GM23338 (cell line): ENCODE measurements at places on chromosomes 3 and 15. TPM values are rescaled to one million over a fixed set of nuclear protein-coding genes. Genes with fewer than 3 reads are reported as not detected.

DNA sequence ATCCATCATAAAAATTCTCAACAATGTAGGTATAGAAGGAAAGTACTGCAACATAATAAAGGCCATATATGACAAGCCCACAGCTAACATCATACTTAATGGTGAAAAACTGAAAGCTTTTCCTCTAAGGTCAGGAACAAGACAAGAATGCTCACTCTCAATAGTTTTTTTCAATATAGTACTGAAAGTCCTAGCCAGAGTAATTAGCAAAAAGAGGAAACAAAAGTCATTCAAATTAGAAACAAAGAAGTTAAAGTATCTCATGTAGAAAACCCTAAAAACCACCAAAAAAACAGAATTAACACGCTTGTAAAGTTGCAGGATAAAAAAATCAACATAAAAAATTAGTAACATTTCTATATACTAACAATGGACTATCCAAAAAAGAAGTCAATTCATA, 61.8 kb downstream of the MYH15 start:
- DNase-seq = no peak
- H3K4me1 ChIP-seq = no peaks in the 10 kb centered on the region

- H3K4me3 ChIP-seq = no peak overlapping the region
- no peaks in the 10 kb centered on the region for H3K36me3 ChIP-seq
- DNase-seq = no peak
- no peaks in the 10 kb centered on the region for H3K27me3 ChIP-seq
These were observed 38.2 kb upstream of the GOLGA8B start for GRCh38 chr15:34621675-34622074.

- H3K4me3 ChIP-seq = no peak overlapping the region
- no peaks in the 10 kb centered on the region for H3K36me3 ChIP-seq
- H3K27me3 ChIP-seq = no peaks in the 10 kb centered on the region
- H3K27ac ChIP-seq = no peak overlapping the region
- no peaks in the 10 kb centered on the region for H3K4me1 ChIP-seq
- DNase-seq = peak; percentile 16
These were observed 104.5 kb upstream of the BFSP2 start for GRCh38 chr3:133295199-133295901.

GRCh38 chr3:128935922-128936321, 56.5 kb downstream of the ACAD9 start:
- no peaks in the 10 kb centered on the region for H3K36me3 ChIP-seq
- no peak overlapping the region for H3K4me3 ChIP-seq
- DNase-seq = no peak
- no peaks in the 10 kb centered on the region for H3K4me1 ChIP-seq
- no peaks in the 10 kb centered on the region for H3K27me3 ChIP-seq

GRCh38 chr3:4151859-4152258, 151.3 kb upstream of the SETMAR start:
- no peak overlapping the region for H3K27ac ChIP-seq
- H3K36me3 ChIP-seq = no peaks in the 10 kb centered on the region
- no peak for DNase-seq
- H3K4me1 ChIP-seq = no peaks in the 10 kb centered on the region

DNA sequence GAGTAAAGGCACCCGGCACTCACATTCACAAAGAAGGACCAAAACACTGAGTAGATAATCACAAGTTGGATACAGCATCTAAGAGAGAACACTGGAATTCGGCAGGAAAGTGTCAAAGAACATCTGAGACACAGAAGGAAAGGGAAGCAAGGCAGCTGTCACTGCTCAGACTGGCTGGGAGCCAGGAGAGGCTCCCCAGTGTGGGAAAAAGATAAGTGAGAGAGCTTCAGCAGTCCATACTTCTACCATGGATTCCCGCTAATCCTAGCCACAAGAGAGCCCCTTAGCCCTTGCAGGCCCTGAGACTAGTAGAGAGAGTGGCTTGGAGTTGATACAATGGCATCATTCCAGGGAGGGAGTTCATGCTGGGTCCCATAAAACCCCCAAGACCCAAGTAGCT, 36.7 kb upstream of the CP start:
- 0 out of 2 replicates have a peak, but pooled peaks cover 5% of the 10 kb centered on the region for H3K36me3 ChIP-seq
- DNase-seq = no peak
- no peaks in the 10 kb centered on the region for H3K27me3 ChIP-seq
- no peak overlapping the region for H3K27ac ChIP-seq
- H3K4me3 ChIP-seq = no peak overlapping the region

DNA sequence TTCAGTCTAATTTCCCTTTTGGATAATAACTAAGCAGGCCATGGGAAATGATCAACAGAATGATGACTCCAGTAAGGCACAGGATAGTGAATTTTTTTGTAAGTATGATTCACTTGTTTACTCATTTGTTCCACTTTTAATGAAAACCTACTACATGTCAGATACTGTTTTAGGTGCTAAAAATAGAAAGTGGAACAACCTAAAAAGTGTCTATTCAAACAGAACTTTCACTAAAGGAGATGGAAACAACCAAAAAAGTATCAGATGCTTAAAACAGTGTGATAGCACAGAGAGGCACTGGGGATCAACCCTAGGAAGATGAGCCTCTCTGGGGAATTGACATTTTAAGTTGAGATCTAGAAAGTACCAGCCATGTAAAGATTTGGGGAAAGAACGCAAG, 11.1 kb downstream of the RYK start:
- H3K27ac ChIP-seq = no peak overlapping the region
- no peak for DNase-seq
- H3K36me3 ChIP-seq = no peaks in the 10 kb centered on the region
- H3K4me1 ChIP-seq = peaks cover 50% of the 10 kb centered on the region
- no peak overlapping the region for H3K4me3 ChIP-seq

DNA sequence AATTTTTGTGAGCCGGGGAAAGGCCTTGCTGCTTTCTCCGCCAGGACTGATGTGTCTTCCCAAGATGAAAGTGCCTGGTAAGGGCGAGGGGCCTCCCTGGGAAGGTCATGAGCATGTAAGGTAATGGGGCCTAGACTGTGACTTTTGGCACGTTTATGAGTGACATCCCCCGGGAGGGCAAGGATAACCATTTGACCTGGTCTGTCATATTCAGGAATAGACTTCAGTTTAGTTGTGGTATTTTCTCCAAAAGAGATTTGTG, 631 bp upstream of the CNBP start:
- peak overlapping the region; percentile 64 for H3K4me3 ChIP-seq
- no peaks in the 10 kb centered on the region; the same call in 1 of the 2 replicates for H3K36me3 ChIP-seq
- peak; percentile 34 for DNase-seq
- no peaks in the 10 kb centered on the region for H3K27me3 ChIP-seq

DNA sequence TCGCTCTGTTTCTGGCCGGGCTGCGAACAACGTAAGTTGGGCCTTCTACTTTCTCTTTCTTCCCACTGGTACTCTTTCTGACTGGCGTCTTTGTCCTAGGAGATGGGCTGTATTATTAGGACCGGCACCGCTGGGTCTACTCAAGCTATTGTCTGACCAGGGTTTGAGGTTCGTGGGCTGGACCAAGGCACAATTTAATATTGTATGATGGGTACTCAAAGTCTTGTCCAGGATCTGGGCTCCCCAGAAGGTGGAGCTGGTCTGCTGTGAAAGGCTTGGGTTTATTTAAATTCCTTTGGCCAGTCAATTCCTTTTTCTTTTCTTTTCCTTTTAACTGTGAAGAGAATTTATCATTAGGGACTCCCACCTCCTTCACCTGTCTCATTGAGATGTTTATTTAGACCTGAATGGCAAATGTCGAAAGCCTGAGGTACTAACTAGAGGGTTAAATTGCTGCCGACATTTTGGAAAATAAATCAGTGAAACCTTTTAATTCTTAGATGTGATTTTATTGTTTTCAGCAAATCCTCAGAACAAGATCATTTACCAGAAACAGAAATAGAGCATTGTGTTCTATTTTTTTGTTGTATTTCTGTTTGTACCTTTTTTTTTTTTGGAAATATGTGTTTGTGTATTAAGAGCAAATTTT, 410 bp downstream of the LRRC49 start:
- H3K4me1 ChIP-seq = peaks cover 13% of the 10 kb centered on the region; the same call in 1 of the 2 replicates
- H3K27ac ChIP-seq = peak overlapping the region; percentile 64; the same call in 1 of the 2 replicates
- H3K4me3 ChIP-seq = peak overlapping the region; percentile 66
- H3K36me3 ChIP-seq = no peaks in the 10 kb centered on the region
- no peak for DNase-seq

DNA sequence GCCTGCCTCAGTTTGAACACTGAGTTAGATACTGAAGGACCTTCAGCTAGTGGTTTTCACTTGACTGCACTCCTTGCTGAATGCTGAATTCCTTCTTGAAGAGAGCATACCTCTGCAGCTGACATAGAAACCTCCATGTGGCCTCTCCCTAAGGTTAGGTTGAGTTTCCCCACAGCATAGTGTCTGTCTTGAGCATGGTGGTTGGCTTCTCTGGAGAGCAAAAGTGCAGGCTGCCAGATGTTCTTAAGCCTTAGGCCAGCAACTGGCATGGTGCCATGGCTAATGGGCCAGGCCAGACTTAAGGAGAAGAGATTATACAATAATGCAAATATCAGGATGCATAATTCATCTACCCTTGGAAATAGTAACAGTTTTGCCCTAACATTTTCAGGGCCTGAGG, 545.6 kb upstream of the ZNF385D start:
- H3K4me3 ChIP-seq = no peak overlapping the region
- H3K4me1 ChIP-seq = no peaks in the 10 kb centered on the region
- no peaks in the 10 kb centered on the region for H3K36me3 ChIP-seq
- H3K27ac ChIP-seq = no peak overlapping the region
- no peak for DNase-seq
- H3K27me3 ChIP-seq = no peaks in the 10 kb centered on the region

DNA sequence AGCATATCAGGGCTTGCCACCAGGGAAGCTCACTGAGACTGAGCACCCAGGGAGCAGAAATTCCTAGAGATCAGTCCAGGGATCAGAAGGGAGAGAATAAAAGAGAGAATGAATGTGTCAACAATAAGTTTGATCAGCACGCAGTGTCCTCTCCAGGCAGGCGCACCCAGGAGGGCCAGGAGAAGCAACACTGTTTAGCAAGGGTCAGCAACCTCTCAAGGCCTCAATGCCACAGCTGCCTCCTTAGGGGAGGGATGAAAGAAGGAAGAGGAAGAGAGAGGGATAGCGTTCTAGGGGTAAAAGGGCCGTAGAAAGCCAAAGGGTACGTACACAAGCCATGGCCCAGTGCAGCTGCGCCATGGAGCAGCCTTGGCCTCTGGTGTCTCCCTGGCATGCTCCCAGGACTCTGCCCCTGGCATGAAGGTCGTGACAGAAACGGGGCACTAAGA, 399.8 kb downstream of the SHQ1 start:
- peaks cover 17% of the 10 kb centered on the region for H3K27me3 ChIP-seq
- no peak for DNase-seq
- peaks cover 32% of the 10 kb centered on the region for H3K4me1 ChIP-seq
- no peak overlapping the region for H3K27ac ChIP-seq

DNA sequence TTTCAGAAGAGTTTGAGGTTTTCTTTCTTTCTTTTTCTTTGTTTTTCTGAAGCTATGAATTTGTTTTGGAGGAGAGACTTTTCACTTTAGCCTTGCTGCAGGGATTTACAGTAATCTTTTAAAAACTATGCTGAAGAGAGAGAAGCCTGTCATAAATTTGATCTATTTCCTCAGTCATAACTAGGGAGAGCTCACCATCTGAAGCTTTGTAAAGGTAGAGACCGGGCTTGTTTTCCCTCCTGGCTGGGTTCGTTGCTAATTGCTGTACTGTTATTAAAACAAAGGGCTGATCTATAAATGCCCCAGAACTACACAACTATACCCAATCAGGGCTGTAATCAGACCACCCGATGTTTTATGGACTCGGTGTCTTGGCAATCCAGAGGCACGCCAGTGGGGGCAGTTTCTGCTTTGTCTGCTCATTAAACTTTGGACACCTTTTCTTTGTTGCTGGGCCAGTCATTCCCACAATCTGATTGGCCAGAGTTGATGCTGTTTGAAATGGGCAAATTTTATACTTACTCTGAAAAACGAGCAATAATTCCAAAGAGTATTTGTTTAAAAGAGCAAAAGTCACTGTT, 164.3 kb downstream of the CACNA1D start:
- no peaks in the 10 kb centered on the region for H3K4me1 ChIP-seq
- H3K36me3 ChIP-seq = no peaks in the 10 kb centered on the region
- H3K27me3 ChIP-seq = no peaks in the 10 kb centered on the region
- H3K27ac ChIP-seq = no peak overlapping the region
- DNase-seq = no peak

DNA sequence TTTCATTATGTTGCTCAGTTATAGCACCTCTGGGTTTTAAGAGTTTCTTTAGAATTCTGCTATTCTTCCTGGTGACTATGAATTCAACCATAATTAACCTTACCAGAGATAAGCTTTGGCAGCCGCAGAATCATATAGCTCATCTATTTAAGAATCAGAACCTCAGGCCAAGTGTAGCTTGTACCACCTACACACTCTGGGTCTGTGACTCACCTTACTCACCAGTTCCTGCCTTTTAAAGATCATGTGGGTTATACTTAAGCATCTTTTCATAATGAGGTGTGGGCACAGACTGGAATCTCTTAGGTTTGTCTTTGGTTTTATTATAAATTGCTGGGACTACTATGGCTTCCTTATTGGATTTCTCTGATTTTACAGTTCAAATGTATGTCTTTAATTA, 21.9 kb downstream of the CDV3 start:
- DNase-seq = no peak
- H3K4me1 ChIP-seq = peaks cover 7% of the 10 kb centered on the region; the same call in 1 of the 2 replicates
- no peaks in the 10 kb centered on the region for H3K27me3 ChIP-seq
- no peak overlapping the region for H3K4me3 ChIP-seq

- H3K27ac ChIP-seq = no peak overlapping the region
- no peak overlapping the region for H3K4me3 ChIP-seq
These were observed 89.3 kb downstream of the NR2E3 start for GRCh38 chr15:71899674-71900073.

GRCh38 chr3:177597311-177598096, 400.2 kb upstream of the TBL1XR1 start:
- no peak overlapping the region for H3K4me3 ChIP-seq
- H3K27ac ChIP-seq = no peak overlapping the region
- H3K4me1 ChIP-seq = peaks cover 26% of the 10 kb centered on the region
- DNase-seq = no peak

Gene CASR
- 0.04 and 0.56 TPM in 2 replicates for total RNA-seq

Gene GUCA1C
- total RNA-seq = not detected in 2 replicates

Gene WDR53
- total RNA-seq = 1.6 and 6.8 TPM in 2 replicates

Gene CSTA
- total RNA-seq = not detected in 2 replicates

Gene SLC2A2
- total RNA-seq = not detected in 2 replicates

Gene C2CD4A
- 0.07 and 0.19 TPM in 2 replicates for total RNA-seq

Gene APBA2
- total RNA-seq = 24.7 and 27.5 TPM in 2 replicates

Gene GRAMD2A
- total RNA-seq = 2.8 and 3.3 TPM in 2 replicates

Gene IL5RA
- total RNA-seq = 0.31 TPM in 1 of 2 replicates, not detected in the other

Gene C3orf62
- 2.4 and 5.4 TPM in 2 replicates for total RNA-seq

Gene FOXL2NB
- 10.0 and 15.6 TPM in 2 replicates for total RNA-seq

Gene AP3B2
- total RNA-seq = 14.0 and 19.2 TPM in 2 replicates

Gene KBTBD12
- total RNA-seq = 0.23 and 0.69 TPM in 2 replicates
